ENCODE measurements at places on chromosomes 12 and 14.

DNA sequence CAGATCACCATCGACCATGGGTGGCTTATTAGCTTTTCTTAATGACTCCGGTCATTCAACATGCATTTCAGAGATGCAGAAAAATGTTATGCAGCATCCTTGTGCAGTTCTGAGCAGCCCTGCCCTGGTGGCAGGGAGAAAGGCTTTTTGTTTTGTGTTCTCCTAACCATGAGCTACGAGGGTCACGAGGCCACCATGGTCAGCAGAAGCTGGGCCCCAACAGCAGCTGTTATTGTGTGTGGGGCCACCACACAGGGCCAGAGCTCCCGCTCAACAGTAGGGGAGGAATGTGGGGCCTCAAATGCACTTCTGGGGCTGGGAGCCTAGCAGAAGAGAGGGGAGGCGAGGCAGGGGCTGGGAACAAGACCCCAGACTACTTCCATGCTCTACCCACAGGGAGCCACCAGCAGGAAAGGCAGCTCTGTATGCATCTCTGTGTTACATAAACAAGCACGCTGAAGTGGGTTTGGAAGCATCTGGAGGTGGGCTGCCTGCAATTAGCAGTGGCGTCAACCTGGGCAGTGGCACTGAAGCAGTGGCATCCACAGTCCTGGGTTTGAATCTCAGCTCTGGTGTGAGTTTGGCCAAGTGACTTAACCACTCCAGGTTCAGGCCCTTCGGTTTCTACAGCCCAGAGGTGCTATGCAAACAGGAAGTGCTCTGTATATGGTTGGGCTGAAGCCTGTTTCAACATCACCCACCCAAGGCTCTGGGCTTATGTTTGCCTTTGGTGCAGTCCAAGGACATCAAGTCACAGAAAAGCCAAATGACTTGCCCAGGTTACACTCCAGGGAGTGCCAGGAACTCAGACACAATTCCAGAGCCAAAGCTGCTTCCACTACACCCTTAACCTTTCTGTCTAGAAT, 16.3 kb downstream of the GLTP start:
- no peak for DNase-seq

DNA sequence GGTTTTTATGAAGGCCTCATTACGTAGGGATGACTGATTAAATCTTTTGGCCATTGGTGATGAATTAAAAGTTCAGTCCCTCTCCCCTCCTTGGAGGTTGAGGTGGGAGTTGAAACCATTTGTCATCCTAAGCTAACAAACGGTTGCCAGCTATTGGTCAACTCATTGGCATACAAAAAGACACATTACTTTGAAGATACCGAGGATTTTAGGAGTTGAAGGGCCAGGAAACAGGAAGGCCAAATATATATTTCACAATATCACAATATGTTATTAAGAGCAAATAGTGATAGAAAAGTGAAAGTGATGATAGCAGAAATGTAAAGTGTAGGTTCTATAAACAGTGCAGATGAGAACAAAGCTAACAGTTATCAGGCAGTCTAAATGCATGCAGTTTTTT, 24.4 kb downstream of the RCOR1 start:
- no peak for DNase-seq

- no peak for DNase-seq
Measured at GRCh38 chr14:93691042-93691780, 97.1 kb downstream of the PRIMA1 start.

DNA sequence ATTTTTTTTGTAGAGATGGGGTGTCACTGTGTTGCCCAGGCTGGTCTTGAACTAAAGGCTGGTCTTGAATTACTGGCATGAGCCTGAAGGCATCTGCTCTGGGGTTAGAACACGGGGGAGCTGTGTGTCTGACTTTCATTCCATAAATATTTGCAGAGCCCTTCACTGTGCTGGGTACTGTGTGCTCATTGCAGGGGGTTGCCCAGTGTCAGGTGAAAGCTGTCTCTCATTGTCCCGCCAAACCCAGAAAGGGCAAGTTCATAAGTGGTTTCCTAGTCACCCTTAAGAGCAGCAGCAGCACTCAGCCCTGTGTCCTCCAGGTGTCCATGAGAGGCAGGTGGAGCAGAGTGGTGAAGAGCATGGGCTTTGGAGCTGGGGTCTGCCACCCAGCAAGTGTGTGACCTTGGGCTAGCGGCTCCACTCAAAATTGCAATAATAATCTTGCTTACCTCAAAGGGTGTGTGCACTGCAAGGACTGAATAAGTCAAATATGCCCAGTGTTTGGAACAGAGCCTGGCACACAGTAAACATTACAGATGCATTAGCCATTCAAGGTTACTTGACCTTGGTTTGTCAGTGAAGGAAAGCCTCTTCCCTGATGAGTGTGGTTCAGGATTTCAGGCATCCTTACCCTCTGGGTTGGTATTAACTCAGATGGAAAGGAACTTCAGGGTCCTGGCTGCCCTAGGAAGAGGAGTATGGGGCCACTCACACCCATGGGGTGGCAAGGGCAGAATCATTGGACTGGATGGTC, 4.4 kb upstream of the SMIM41 start:
- no peak for DNase-seq

DNA sequence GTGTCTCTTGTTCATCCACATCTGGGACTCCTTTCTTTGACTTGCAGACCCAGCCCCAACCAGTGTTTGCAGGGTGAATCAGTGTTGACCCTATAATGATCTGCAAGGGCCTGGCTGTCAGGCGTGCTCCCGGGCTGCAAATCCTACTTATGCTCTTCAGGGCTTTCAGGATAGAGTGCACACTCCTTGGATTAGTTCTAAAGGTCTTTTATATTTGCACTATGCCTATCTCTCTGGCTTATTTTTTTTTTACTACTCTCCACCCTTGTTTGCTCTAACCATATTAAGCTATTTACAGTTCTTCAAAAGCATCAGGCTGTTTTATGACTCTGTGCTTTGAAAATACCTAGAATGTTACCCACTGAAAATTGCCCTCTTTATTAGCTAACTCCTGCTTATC, 4.3 kb upstream of the PRICKLE1 start:
- DNase-seq, result no peak

DNA sequence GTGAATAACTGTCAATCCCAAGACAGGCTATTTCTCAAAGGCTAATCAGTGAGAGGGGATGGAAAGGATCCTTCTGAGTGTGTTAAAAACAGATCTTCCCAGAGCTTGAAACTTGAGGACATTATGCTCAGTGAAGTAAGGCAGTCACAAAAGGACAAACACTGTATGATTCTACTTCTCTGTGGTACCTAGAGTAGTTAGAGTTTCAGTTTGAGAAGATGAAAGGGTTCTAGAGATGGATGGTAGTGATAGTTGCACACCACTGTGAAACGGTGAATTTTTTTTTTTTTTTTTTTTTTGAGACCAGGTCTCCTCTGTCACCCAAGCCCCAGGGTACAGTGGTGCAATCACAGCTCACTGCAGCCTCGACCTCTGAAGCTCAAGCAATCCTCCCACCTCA, 133.8 kb downstream of the SAMD4A start:
- DNase-seq, result no peak

- DNase-seq, result no peak
Measured at GRCh38 chr12:27498761-27499160, 25.2 kb upstream of the PPFIBP1 start.

Data from activated T-cell treated with anti-CD3 and anti-CD28 coated beads for 4 hours (primary cell).